Activated CD8-positive, alpha-beta T cell treated with anti-CD3 and anti-CD28 coated beads for 36 hours (primary cell): ENCODE measurements at places on chromosomes 1 and 21. TPM values are rescaled to one million over a fixed set of nuclear protein-coding genes. Genes with fewer than 3 reads are reported as not detected.

The VWA5B1 gene
- not detected for total RNA-seq

The CD164L2 gene
- total RNA-seq: not detected

The MECR gene
- total RNA-seq: 42.2 TPM

DNA sequence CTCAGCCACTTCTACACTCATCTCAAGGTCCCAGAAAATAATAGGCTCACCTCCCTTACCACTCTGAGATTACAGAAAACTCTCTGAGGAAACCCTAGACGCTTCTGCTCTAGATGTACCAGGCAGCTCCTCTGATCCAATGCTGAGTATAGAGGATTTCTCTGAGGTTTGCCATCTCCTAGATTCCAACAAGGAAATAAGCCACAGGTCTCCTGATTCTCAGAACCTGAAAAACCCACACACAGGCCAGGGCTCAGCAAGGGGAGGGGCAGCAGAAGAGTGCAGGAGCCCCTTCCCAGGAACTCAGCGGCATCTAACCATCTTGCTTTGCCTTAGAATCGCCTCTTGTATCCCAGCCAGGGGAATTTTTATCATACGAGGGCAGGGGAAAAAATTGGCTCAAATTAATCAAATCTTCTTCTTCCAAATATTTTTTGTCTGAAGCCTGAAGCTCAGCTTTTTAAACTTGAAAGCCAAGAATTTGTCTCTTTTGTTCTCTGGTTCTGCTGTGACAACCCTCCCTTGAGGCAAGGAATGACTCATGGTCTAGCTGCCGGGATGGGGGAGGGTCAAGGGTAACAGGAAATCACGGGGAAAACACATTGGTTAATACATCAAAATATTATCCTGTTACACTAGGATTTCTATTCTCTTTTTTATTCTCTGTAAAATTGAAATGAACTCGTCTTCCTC lies 30.8 kb downstream of the GORAB start:
- peak; percentile 52 for DNase-seq

DNA sequence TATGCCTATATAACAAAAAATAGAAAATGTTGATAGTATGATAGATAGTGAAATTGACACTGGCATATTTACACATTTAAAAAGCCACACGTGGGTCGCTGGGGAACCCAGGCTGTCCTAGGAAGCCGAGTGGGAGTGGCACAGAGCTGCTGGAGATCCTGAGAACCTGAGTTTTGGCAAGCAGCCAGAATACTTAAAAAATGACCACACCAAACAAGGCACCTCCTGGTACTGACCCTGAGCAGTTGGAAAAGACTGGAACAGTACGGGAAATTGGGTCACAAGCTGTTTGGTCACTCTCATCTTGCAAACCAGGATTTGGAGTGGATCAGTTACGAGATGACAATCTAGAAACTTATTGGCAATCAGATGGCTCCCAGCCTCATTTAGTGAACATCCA lies 111.5 kb downstream of the ZFYVE9 start:
- DNase-seq: no peak

DNA sequence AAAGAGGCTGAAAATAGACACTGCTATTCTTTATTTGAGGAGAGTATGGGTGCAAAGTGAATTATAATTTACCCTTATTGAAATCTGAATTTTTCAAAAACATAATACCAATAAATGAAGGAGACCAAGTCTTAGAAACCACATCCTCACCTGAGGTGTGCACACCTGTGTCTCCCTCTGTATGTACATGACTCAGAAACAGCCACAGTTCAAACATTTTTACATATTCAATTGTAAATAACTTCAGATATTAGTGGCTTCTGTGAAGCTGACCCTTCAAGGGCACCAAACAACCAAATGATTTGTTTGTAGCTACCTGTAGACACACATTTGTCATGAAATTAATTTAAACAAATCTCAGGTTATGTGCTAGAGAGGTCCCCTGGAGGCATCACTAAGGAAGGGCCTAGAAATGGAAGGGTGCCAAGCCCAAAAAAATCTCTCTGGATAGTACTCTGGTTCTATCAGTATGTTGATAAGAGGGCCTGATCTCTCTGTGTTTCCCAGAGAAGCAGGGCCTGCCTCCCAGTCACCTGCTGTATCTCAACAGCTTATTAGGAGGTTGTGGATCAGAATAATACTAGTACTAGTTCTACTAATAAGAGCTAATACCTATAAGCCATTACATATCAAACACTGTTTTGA lies 28.1 kb downstream of the ERI3 start:
- no peak for DNase-seq

- DNase-seq: no peak
These were observed 7.3 kb upstream of the TMEM52 start for GRCh38 chr1:1926346-1926811.

- no peak for DNase-seq
These were observed 41.0 kb downstream of the TGFBR3 start for GRCh38 chr1:91844862-91845528.
